A549 treated with CpdA at 1 μM for 4 hours (cell line): ENCODE measurements at places on chromosomes 5 and 9. TPM values are rescaled to one million over a fixed set of nuclear protein-coding genes. Genes with fewer than 3 reads are reported as not detected.

The TAF11L10 gene
- total RNA-seq, result not detected in 5 replicates

The CDK7 gene
- total RNA-seq, result 60.2 to 72.4 TPM (median 62.0 TPM) in 5 replicates

The SCGB3A2 gene
- not detected in 5 replicates for total RNA-seq

The HCN1 gene
- not detected in 5 replicates for total RNA-seq

The RNF183 gene
- total RNA-seq, result not detected in 5 replicates

The TMEM215 gene
- not detected in 5 replicates for total RNA-seq

The ANKRD20A1 gene
- total RNA-seq, result 0.28 to 1.9 TPM (median 0.84 TPM) in 5 replicates

The GDNF gene
- 0.02 to 0.06 TPM (median 0.03 TPM) in 3 of 5 replicates, not detected in the others for total RNA-seq

The TOR2A gene
- total RNA-seq, result 8.4 to 16.5 TPM (median 12.9 TPM) in 5 replicates

The POU5F2 gene
- total RNA-seq, result 0.01 to 0.02 TPM in 2 of 5 replicates, not detected in the others

The CTNND2 gene
- total RNA-seq, result not detected in 5 replicates
